ENCODE measurements at places on chromosomes 12 and 14.

- no peak overlapping the region for H3K27ac ChIP-seq
- no peak for DNase-seq
- H3K4me1 ChIP-seq = no peaks in the 10 kb centered on the region
- H3K4me3 ChIP-seq = peak overlapping the region; percentile 41
Measured at GRCh38 chr14:65731933-65732506, 319.5 kb downstream of the FUT8 start.

- no peaks in the 10 kb centered on the region for H3K27me3 ChIP-seq
- H3K27ac ChIP-seq = peak overlapping the region; percentile 45
- peak; percentile 39 for DNase-seq
- no peaks in the 10 kb centered on the region for H3K36me3 ChIP-seq
Measured at GRCh38 chr12:98399532-98399931, 115.9 kb upstream of the TMPO start.

GRCh38 chr14:61238611-61239245 is 42.4 kb downstream of the TMEM30B start:
- DNase-seq = no peak
- no peaks in the 10 kb centered on the region for H3K4me1 ChIP-seq
- no peak overlapping the region for H3K4me3 ChIP-seq
- H3K27ac ChIP-seq = no peak overlapping the region
- no peaks in the 10 kb centered on the region for H3K36me3 ChIP-seq
- H3K27me3 ChIP-seq = peaks cover 12% of the 10 kb centered on the region

DNA sequence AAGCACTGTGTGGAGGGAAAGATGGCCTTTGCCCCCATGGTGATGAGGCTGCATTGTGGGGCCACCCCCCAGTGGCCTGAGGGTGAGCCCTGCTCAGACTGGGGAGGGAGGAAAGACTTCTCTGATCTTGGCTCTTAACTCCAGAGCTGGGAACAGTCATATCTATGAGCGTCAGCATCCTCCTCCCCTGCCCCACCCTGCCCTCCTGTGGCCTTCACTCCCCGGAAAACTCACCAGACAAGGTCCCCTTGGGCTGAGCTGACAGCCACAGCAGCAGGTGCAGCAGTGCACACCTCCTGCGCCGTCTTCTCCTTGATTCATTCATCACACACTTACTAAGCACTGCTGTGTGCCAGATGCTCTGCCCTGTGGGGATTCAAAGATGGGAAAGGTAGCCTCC is 98.8 kb downstream of the B4GALNT3 start:
- peaks cover 34% of the 10 kb centered on the region for H3K4me1 ChIP-seq
- H3K36me3 ChIP-seq = no peaks in the 10 kb centered on the region

GRCh38 chr12:84946753-84947152 is 34.2 kb upstream of the SLC6A15 start:
- no peak for DNase-seq
- no peak overlapping the region for H3K27ac ChIP-seq
- no peaks in the 10 kb centered on the region for H3K36me3 ChIP-seq
- H3K27me3 ChIP-seq = no peaks in the 10 kb centered on the region
- no peak overlapping the region for H3K4me3 ChIP-seq
